GM23338 (cell line): ENCODE measurements at places on chromosomes 6 and 20. TPM values are rescaled to one million over a fixed set of nuclear protein-coding genes. Genes with fewer than 3 reads are reported as not detected.
A peak's percentile ranks its signal among the peaks of the same experiment; 100 is the strongest.

ADGRF1 gene
- not detected in 2 replicates for total RNA-seq

COMMD7 gene
- total RNA-seq, result 84.7 and 86.4 TPM in 2 replicates

ARMH2 gene
- total RNA-seq, result not detected in 2 replicates

NRSN1 gene
- 0.54 and 1.5 TPM in 2 replicates for total RNA-seq

PSMA7 gene
- total RNA-seq, result 357 and 427 TPM in 2 replicates

SNPH gene
- 3.5 and 5.8 TPM in 2 replicates for total RNA-seq

HDAC2 gene
- total RNA-seq, result 355 and 413 TPM in 2 replicates

TRDN gene
- 23.1 and 35.5 TPM in 2 replicates for total RNA-seq

GRCh38 chr6:12537389-12537788, 179.2 kb upstream of the PHACTR1 start:
- DNase-seq, result no peak

GRCh38 chr20:61694682-61695081, 371.0 kb downstream of the TAF4 start:
- DNase-seq, result no peak

- DNase-seq, result no peak
Measured at GRCh38 chr6:52575502-52575892, 1.4 kb downstream of the TRAM2 start.

GRCh38 chr6:143405373-143406154, 44.9 kb downstream of the ADAT2 start:
- no peak for DNase-seq

DNA sequence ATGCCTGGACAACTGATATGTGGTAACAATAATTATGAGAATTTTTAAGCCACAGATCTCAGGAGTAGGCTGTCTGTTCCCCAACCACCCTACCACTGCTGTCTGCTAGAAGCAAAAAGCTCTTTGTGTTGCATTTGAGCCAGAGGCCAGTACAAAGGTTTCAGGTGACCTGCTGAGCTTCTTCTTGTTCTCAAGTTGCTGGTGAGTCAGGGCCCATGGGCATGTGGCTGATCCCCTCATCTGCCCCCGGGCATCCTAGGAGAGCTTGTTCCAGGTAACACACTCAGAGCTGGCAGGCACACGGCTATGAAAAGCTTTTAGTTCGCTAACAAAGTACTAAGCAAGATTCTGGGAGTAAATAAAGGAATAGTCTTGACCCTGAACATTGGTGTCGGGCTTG, 285.3 kb downstream of the CDC5L start:
- no peak for DNase-seq

- DNase-seq, result peak; percentile 8
Measured at GRCh38 chr6:69584913-69585729, 211.7 kb downstream of the LMBRD1 start.

DNA sequence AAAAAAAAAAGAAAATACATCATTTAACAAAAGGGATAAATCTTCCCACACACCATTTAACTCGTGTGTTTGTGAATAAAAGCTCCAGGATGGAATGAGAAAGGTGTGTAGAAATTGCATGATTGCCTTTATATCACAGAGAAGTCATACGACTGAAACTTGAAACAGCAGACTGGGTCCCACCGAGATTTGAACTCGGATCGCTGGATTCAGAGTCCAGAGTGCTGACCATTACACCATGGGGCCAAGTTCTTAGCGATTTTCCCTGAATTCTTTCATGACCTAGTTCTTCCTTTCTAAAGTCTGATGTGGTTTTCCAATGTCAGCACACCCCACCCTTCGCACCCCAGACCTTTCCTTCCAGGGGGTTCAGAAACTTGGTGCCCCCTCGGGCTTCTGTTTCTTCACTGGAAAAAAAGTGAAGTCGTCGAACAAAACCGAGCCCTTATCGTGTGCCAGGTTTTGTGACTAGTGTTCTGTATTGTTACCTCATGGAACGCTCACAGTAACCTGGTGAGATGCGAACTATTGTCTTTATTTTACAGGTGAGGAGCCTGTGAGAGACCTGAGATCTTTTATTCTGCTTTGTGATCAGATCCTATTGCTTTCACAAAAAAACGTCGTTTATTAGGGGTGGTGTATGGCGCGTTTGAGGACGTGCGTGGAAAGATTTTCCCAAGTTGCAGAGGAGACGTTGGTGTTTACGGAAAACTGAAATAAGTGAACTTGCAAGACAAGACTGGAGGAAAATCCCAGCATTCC, 120.8 kb downstream of the OR2B2 start:
- DNase-seq, result peak; percentile 82

DNA sequence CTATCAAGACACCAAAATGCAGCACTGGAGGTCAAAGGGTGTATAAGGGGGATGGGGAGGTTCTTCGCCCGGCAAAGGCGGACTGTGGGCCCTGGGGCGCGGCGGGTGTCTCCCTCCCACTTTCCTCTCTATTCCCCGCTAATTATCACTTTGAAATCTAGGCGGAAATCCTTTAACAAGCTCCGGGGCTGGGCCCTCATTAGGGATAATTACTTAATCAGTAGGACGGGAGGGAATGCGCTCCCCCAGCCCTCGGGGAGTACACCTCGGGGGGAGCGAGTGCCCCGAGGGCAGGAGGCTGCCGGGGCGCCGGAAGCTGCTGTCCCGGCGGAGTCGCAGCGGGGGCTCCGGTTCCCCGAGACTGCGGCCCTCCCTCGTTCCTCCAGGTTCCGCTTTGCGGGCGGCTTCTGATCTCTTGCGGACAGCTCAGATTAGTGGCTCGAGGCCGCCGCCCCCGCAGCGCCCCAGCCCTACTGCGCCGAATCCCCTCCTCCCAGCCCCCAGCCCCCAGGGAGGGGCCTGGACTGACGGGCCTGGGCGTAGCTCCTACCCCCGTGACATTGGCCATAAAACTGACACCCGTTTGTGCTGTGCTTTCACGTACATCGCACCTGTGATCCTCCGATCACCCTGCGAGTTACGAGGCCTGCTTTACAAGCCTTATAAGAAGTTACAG, 14.7 kb downstream of the MUCL3 start:
- peak; percentile 85 for DNase-seq

DNA sequence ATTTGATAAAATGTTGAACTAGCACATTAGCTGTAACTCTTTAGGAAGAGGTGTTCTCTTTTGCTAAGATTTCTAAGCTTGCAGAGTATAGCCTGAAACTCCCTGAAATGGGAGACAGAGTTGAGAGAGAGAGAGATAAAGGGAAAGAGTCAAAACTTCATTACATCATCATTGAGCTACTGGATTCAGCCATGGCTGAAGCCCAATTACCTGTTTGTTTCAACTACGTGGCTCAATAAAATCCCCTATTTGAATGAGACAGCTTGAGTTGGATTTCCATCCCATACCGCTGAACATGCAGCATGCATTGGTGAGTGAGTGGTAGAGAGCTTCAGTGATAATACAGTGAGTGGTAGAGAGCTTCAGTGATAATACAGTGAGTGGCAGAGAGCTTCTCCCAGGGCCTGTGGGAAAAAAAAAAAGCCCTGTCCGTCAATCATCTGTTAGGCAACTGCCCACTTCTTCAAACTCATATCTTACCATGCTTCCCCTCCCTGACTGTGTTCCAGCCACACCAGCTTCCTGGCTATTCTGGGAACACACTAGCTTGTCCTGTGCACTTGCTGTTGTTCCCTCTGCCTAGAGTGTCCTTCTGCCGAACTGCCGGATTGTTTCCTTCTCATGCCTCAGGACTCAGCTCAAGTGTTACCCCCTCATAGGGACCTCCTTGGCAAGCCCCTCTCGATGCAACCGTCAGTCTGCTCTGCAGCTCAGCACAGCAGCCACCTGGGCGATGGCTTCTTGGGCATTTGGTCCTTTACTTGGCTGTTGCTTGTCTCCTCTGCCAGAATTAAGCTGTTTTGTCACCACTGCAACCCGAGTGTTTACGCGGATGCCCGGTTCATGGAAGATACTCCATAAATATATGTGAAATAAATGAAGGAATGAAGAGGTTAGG, 91.3 kb upstream of the EYA2 start:
- DNase-seq, result no peak

- no peak for DNase-seq
Measured at GRCh38 chr6:168352096-168352495, 32.5 kb upstream of the DACT2 start.

- no peak for DNase-seq
Measured at GRCh38 chr20:33788351-33789049, 22.6 kb upstream of the CHMP4B start.

DNA sequence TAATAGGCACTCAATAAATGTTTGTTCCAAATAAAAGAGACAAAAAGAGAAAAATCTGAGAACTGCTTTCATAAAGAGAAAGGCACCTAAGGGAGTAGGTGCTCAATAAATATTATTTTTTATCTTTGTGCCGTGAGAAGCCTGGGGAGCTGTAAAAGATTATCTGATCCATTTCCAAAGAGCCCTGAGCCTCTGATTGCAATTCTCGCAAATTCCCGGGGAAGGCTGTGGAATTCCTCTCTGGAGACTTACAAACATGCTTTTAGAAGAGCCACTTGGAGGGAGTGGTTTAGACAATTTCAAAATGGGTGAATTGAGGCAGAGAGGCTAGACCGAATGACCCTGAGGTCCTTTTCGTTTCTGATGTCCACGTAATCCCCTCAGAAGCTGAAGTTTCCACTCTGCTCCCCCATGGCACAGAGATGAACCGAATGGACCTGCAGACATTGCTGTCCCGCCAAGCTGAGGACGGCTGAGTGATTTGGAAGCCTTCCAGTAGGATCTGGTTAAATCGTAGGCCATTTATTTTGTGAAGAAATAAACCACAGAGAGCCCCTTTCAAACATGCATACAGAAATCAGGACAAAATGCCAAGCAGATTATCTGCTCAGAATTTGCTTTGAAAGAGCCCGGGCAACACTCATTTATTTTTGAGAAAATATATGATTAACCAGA, 77.8 kb downstream of the PKHD1 start:
- DNase-seq, result no peak

GRCh38 chr6:16493112-16493511, 254.7 kb downstream of the GMPR start:
- no peak for DNase-seq

- peak; percentile 11 for DNase-seq
Measured at GRCh38 chr20:51768759-51769517, 748 bp upstream of the ATP9A start.

GRCh38 chr20:46572153-46572552, 21.7 kb upstream of the OCSTAMP start:
- DNase-seq, result no peak

GRCh38 chr6:35397806-35398418, 54.2 kb upstream of the FANCE start:
- peak; percentile 45 for DNase-seq

DNA sequence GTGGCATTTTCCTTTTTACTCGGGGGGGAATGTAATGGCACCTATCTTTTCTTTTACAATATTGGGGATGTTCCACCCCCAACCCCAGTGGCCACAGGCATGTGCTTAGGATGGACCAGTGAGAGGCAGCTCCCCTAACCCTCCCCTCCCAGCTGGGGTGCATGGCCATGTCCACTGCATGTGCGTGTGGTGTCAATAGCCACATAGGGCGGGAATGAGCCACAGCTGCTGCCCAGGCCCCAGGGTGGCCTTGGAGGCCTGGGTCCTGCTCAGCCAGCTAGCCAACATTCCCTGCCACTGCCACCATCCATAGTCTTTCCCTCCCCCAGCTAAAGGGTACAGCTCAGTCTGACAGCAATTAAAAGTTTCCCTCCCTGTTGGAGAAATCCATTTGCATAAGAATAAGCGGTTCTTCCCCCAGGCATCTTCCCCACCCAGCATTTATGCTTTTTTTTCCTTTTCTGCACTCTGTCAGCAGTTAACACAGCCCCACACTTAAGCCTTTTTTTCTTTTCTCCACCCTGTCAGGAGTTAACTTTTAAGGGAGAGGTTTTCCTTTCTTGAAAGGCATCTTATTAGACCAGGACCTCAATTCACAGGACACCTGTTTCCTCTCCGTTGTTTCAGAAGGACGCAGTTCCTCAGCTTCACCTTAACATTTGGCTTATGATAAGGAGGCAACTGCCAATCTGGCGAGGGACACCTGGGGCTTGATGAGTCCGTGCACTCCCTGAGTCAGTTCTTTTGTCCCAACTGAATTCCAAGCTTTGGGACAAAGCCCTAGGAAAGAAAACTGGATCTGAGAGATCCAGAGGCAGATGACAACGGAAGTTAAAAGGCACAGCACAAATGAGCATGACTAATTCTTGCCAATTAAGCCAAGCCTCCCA, 121.4 kb downstream of the TPBG start:
- DNase-seq, result no peak

DNA sequence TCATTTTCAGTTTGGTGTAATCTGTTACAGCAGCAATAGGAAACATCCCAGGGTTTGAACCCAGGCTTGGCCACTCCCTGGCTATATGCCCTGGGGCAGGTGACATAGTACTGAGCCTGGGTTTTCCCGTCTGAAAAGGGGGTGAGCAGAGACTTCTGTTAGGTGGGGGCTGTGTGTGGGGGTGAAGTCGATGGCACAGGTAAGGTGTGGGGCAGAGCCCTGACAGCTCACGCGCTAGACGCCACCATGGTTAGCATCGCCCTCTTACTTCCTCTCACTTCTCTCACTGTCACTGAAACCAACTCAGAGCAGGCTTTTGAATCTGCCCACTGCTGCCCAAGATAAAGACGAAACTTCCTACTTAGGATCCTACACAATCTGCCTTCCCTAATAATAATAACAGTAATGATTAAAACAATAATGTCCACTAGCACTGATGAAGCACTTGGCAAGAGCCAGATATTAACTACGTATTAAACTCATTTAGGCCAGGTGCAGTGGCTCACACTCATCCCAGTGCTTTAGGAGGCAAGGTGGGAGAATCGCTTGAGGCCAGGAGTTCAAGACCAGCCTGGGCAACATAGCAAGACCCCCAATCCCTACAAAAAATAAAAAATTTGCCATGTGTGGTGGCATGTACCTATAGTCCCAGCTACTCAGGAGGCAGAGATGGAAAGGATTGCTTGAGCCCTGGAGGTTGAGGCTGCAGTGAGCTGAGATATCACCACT, 117.9 kb upstream of the PTPN1 start:
- DNase-seq, result no peak

DNA sequence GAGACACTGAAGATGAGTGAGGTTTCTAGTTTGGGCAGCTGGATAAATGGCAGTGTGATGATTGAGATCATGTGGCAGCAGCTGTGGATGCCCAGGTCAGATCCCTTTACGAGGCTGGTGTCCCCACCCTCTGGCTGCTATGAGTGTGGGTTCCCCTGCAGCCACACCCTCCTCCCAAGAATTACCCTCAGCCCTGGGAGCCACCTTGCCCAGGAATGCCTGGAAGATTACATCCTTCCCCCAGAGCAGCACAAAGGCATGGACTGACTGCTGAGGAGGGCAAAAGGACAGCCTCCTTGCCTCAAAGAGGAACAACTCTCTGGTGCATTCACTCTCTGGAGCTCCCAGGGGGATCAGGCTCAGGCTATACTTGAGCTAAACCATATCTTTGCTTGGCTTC, 15.0 kb upstream of the PKHD1 start:
- no peak for DNase-seq

- no peak for DNase-seq
Measured at GRCh38 chr6:43740961-43741764, 28.8 kb upstream of the VEGFA start.

- DNase-seq, result no peak
Measured at GRCh38 chr6:88304520-88304919, 138.4 kb upstream of the CNR1 start.

- no peak for DNase-seq
Measured at GRCh38 chr20:21273755-21274386, 29.3 kb upstream of the XRN2 start.
